ENCODE measurements at places on chromosomes 4 and X.

DNA sequence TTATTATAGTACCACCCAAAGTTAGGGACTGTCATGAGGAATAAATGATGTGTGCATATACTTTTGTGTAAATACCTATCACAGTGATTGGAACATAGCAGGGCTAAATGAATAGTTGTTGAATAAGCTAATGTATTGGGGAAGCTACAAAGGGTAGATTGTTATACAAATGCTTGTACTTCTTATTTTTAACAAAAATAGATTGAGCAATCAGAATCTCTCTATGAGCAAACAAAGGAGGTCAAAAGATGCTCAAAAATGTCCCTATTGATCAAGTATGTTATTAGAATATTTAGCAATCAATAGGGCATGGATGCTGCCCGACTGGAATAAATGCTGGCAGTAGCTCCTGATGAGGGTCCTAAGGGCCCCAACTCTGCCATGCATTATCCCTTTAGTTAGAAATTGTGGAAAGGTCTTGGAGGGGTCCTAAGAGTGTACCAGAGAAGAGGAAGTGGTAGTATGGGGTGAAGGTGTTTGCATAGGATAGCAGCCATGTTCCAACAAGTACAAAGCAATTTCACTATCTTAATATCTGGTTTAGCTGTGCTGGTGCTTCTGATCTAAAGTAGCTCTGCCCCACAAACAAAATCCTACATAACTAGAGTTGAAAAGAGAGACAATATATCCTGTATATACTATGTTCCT, 33.1 kb upstream of the TAPT1 start:
- DNase-seq: no peak

GRCh38 chrX:110944751-110945675, 149.4 kb upstream of the CHRDL1 start:
- peak; percentile 61 for DNase-seq

DNA sequence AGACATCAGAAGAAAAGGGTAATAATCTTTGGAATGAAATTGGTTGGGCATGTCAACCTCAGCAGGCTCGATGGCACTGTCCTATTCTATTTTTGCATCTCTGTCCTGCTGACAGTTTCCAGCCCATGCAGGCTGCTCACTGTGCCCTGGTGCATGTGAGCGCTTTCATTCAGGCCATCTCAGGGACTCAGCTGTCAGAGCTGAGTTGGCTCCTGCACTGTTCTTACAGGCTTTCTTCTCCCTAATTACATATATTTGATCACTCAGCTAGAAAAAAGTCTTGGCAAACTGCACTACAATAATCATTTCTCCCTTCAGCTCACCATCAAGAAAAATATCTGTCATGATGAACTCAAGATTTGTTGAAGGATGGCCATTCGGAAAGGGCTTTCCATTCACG, 84.7 kb downstream of the RASL11B start:
- DNase-seq: no peak

DNA sequence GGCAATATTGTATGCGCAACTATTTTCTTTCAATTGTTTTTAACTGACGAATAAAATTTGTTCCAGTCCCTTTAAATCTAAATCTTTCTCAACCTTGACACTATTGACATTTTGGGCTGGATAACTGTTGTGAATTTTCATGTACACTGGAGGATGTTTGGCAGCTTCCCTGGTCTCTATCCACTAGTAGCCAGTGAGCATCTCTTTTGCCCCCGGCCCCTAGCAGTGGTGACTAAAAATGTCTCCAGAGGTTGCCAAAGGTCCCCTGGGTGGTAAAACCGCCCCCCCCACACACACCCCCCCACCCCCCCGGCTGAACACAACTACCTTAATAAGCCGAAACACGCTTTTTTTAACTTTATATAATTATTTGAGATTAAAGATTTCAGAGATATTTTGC, 514 bp downstream of the FANCB start:
- DNase-seq: no peak

DNA sequence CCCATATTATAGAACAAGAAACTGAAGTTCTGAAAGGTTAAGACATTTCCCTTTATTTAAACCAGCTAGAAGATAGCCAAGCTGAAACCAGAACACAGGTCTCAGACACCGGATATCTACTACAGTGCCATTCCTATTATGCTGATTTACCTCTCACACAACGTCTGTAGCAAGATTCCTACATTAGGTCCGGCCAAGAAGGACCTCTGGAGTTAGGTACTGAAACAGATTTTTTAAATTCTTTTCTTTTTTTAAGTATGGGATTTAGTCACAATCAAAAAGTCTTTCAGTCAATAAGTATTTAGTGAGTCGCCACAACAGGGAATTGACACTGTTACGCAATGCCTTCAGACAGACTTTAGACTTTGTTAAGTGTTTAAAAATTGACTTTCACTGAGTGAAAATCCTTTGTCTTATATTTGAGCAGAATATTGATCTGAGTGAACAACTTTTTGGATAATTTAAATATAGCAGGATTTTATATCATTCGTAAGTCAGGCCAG, 26.5 kb upstream of the SPANXN4 start:
- DNase-seq: no peak

DNA sequence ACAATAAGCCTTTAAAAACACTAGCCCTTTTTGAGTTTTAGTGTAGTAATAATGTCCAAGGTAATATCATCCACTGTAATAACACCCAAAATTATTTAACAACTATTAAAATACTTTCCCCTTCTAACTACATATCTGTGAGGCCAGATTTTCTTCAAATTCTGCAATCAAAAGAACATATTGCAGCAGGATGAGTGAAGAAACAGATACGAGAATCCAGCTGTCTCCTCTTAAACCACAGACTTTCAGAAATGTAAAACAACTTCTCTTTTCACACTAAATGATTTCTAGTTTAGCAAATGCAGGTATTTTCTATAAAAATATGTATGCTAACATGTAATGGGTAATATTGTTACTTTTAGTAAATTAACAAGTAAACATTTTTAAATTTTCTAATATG, 148.9 kb downstream of the PRDM5 start:
- DNase-seq: no peak

DNA sequence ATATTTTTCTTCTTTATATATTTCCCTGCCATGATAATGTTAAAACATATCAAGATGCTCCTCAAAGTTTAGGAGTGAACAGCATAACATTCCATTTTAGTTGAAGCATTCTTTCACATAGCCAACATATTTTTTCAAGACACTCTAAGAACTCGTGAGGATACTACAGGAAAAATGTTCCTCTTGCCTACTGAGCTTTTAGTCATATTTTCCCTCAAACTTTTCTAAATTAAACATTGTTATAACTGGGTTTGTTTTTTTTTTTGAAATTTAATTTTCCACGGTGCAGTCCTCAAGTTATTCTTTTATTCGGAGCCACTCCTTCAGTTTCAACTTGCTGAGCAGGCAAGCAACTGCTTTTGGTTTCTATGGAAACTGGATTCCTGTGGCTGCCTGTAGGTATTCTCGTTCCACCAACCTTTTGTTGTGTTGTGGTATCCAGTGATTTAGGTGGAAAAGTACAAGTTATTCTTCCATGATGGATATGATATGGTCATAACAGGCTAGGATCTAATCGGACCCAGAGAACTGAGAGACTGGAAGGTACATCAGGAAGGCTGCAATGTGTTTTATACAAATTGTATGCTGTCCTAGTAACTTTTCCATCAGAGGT, 248.0 kb downstream of the TRIML1 start:
- peak; percentile 11 for DNase-seq

- DNase-seq: no peak
These were observed 1.6 kb downstream of the MED14 start for GRCh38 chrX:40733706-40734105.

DNA sequence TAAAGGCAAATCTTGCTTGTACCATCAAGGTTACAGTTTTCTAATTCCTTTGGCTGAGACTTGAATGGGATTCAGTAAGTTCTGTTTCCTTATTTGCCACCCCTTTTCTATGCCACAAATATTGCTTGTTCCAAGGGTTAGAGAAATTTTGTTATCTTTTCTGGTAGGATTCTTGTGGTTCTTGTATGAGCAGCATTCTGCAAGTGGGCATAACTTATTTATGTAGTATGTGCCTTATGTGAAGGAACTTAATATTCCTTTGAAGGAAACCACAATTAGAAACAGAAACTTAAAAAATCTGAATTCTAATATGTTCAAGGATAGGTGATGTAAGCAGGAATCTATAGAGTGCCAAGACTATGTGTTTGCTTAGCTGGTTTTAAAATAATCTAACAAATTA, 53.1 kb upstream of the TSPAN5 start:
- DNase-seq: no peak

DNA sequence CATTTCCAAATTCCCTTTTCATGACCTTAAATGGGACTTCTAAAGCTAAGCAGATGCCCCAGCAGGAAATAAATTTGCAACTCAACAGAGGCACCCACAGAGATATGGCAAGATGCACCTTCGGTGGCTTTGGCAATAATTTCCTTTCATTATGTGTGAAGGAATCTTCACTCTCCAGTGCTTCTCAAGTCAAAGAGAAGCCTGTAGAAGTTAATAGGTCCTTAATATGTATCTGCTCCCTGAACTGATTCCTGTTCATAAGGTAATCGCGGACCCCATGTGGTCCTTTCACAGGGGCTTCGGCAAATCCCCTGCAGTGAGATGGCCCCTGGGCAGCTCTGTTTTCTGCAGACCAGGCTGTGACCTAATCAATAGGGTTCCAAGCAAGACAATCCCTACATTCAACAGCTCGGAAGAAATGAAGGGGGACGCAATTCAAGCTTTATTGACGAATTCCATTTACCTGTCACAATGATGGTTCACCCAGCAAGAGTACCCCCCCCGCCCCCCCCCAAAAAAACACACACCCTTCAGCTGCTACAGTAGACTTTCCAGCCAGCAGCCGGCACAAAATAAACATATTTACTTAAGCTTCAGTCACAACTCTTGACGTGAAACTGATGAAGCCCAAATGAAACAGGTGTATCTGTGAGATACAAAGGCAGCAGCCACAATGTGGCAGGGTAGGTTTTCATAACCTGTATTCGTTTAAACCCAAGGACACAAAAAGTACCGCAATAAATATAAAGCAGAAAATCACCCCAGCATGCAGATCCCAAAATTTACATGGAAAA, 35.3 kb downstream of the FAT1 start:
- DNase-seq: no peak

DNA sequence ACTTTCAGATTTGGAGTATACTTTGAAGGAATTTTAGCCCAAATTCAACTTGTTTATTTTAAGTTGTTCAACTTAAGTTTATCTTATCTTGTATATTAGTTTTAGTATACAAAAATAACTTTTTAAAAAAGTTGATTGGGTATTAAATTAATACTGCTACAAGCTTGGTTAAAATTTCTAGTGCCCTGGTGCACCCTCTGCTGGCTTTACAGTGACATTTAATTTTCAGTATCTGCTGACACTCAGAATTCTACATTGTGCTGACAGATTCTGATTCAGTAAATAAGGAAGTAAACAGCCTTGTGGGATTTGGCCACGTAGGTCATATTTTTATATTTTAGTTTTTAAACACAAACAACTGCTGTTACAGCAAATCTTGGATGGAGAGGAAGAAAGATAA, 2.9 kb downstream of the EDA start:
- peak; percentile 44 for DNase-seq

DNA sequence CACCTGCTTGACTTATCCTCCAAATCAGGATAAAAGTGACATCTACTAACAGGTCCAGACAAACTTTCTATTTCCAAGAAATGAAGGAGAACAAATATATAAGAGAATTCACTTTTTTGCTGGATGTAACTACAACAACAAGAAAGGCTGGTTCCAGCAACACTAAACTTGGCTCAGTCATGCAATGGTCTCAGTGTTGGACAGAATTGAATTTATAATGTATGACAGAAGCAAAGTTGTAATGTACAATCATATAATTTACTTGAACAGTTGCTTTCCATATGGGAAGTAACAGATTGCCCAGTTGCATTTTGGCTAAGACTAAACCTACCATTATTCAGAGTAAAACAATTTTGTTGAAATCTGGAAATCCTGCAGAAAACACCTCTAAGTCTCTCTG, 183.3 kb upstream of the INTU start:
- no peak for DNase-seq

DNA sequence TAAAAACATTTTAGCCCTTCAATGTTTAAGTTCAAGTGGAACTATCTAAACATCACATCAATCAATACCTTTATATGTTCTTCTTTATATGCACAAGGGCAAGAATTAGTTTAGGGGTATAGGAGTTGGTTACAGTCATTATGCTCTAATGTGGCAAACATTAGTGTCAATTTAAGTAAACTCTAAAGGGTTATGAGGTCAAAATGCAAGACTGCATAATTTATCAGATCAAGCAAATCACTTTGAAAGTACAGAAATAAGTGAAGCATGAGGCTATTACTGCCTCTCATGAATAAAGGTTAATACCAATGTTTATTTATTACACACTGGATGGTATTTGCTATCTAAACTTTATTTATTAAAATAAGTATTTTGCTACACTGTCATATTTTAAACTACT, 59.7 kb downstream of the MAB21L2 start:
- no peak for DNase-seq

- DNase-seq: peak; percentile 34
These were observed 476 bp upstream of the GDI1 start for GRCh38 chrX:154436374-154436982.

- DNase-seq: no peak
These were observed 104.9 kb downstream of the ARHGAP10 start for GRCh38 chr4:147836807-147837206.

DNA sequence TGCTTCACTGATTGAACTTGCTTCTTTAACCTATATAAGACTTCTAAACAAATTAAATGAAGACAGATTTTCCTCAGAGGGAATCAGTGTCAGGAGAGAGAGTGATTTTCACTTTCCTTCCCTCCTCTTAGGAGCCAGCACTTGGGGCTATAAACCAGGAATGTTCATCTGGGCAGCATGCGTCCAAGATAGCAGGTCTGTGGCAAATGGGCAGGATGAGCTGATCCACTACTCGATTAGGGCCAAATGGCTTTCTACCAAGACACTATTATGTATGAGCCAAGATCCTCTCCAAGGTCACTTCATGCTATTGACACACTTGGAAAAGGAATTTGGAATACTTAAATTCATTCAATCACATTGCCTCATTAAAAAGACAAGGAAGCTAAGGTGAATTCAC, 203.9 kb upstream of the GRID2 start:
- DNase-seq: no peak

DNA sequence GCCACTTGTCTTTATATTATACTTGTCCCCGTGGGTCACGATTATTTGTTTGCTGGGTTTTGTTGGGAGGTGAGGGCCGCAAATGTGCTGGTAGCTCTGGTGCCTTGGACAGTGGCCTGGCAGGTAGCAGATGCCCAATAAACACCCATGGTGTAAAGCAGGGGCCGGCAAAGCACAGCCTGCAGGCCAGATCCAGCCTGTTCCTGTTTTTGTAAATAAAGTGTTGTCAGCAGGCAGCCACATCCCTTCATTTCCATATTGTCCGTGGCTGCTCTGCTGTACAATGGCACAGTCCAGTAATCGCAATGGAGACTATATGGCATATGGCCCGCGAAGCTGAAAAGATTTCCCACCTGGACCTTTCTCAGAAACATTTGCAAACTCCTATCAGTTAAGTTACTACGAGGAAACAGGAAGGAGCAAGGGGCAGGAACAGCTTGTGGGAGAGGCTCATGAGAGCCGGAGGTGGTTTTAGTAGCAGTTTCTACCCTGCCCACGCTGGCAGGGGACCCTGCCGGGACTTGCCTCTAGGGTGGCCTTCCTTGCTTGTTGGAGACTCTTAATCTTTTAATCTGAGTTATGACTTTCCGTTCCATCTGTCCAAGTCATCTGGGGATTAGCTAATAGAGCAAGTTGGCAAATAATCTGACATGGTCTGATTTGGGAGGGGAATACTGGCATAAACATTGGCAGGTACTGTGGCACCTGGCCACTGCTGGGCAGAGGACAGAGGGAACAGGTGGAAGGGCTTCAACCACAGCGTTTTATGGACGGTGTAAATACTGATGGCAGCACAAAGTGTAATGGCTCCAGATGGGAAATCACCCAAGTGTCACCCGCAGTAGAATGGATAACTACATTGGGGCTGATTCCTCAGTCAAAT, 19.6 kb downstream of the CLCN4 start:
- no peak for DNase-seq
